Esophagus mucosa (tissue), 1 donor: ENCODE measurements at places on chromosomes 1 and 21. TPM values are rescaled to one million over a fixed set of nuclear protein-coding genes. Genes with fewer than 3 reads are reported as not detected.

Gene ETV3L
- not detected for total RNA-seq

- no peak for ATAC-seq
Observed at GRCh38 chr1:230823426-230823825, 44.9 kb downstream of the C1orf198 start.

- ATAC-seq = no peak
Observed at GRCh38 chr21:45260191-45260825, 27.4 kb downstream of the POFUT2 start.

Gene CDK18
- 3.5 TPM for total RNA-seq

- no peak for ATAC-seq
Observed at GRCh38 chr1:64549464-64550239, 79.7 kb downstream of the CACHD1 start.

DNA sequence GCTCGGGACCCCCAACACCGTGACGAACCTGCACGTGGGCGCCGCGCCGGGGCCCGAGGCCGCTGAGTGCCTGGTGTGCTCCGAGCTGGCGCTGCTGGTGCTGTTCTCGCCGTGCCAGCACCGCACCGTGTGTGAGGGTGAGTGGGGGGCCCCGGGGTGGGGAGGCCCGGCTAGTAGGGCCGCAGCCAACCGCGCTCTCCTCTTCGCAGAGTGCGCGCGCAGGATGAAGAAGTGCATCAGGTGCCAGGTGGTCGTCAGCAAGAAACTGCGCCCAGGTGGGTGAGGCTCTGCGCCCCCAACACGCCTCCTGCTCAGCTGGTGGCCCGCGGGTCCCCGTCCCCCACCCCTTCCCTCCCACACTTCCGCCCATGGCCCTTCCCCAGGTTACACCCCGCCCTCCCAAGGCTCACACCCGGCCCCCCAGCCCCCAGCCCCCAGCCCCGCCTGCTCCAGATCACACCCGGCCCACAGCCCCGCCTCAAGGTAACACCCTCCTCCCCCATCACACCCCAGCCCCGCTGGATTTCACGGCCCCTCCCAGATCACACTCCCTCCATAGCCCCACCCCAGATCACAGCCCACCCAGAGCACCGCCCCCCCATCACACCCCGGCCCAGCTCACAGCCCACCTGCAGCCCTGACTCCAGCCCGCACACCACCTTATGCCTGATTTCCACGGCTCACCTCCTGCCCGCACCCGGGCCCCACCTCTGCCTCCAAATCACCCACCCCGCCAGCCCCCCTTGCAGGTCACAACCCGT lies 2.4 kb upstream of the MMP23B start:
- no peak for ATAC-seq

- ATAC-seq = no peak
Observed at GRCh38 chr1:167022384-167022783, 33.3 kb downstream of the MAEL start.

GRCh38 chr1:42891465-42892138 lies 45.2 kb downstream of the ZNF691 start:
- ATAC-seq = no peak

GRCh38 chr1:27366113-27366410 lies 699 bp downstream of the MAP3K6 start:
- ATAC-seq = peak; percentile 59

DNA sequence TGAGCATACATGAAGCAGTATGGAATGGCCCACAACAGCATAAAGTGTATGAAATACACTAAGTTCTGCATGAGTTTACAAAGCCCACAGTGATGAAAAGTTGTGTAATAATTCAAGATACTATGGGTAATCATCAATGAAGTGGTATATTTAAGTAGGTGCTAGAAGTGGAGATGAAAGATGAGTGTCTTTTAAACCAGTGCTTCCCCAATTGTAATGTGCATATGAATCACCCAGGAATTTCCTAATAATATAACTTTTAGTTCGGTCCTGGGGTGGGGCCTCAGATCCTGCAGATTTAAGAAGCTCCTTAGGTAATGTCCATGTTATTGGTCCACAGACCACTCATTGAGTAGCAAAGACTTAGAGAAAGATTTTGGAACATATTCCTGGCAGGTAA lies 184.9 kb downstream of the DUSP10 start:
- ATAC-seq = no peak

DNA sequence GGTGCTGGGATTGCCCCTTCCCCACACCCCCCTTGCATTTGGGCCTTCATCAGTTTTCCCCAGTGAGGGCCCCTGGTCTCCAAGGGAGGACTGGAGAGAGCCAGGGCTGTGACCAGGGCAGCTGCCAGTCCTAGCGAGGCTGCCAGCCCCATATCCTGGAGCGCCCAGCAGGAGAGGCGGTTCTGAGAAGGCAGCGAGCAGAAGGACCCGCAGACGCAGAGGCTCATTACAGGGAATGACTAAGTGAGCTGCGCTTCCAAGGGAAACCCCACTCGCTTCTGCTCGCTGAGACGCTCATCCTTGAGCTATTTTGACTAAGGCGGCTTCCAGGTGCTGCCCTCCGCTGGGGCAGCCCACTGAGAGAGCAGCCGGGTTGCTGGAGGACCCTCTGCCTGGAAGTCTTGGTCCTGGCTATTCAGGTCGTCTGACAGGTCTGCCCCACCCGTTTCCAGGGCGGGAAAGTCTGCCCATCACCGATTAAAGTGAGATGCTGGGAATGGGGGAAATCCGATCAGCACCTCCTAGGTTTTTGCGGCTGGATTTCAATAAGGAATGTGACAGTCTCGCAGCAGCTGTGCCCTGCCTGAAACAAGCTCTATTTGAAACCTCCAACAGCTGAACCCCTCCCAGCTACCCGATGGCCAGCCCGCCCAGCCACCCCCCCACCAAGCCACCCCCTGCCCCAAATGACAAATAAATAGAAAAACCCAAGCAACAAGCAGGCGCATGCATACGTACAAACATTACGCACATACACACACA lies 2.8 kb downstream of the KCNN3 start:
- ATAC-seq = peak; percentile 36

Gene SPATA45
- not detected for total RNA-seq

Gene ASCL5
- total RNA-seq = not detected

Gene COL8A2
- 2.7 TPM for total RNA-seq

DNA sequence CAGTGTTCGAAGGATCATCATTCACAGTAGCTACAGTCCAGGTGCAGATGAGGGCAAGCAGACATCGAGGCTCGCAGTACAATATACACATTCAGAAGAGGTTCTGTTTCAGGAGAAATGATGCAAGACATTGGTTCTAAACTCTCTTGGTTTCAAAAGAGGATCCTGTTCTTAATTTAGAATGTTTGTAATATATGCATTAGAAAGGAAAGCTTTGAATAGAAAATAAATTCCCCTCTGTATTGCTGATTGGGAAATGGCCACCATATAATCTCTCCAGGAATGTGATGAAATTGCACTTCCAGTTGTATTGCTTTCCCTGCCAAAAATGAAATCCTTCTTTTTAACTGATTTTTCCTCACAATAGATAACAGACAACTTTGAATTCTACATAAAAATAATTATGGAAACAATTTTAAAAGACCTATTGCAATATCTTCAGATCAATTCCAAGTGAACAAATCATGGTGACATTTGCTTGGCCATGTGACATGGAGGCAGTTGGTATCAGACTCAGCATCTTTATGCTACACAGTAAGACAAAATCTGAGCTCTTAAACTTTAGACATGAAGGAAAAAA lies 27.6 kb upstream of the SIPA1L2 start:
- ATAC-seq = peak; percentile 48

Gene RAB25
- 420 TPM for total RNA-seq

Gene RGS18
- 0.52 TPM for total RNA-seq

DNA sequence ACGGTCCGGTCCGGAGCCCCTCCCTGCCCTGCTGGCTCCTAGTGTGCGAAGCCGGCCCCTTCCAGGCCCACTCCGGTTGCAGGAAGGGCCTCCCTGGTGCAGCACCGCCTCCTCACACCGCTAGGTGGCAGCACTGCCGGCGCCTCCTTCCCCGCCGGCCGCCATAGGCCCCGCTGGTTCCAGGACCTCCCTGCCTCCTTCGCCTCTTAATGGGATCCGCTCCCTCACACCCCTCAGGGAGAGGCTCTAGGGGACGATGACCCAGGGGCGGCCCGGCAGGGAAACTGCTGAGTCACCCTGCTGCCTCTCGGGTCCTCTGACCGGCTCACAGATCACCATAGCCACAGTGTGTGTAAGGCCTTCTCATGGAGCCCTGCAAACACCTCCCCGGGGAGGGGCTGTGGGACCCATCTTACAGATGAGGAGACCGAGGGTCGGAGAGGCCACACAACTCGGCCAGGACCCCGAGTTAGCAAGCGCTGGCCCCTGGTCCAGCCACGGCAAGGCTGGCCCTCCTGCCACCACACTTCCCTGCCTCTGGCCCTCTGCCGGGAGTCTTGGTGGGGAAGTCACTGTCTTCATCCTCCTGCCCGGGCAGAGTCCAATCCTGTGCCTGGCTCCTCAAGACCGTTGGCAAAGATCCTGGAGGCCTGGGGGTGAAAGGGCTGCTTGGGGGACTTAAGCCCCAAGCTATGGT lies 1.6 kb upstream of the AJAP1 start:
- ATAC-seq = peak; percentile 70

- ATAC-seq = no peak
Observed at GRCh38 chr1:197126691-197127090, 19.8 kb downstream of the ASPM start.

DNA sequence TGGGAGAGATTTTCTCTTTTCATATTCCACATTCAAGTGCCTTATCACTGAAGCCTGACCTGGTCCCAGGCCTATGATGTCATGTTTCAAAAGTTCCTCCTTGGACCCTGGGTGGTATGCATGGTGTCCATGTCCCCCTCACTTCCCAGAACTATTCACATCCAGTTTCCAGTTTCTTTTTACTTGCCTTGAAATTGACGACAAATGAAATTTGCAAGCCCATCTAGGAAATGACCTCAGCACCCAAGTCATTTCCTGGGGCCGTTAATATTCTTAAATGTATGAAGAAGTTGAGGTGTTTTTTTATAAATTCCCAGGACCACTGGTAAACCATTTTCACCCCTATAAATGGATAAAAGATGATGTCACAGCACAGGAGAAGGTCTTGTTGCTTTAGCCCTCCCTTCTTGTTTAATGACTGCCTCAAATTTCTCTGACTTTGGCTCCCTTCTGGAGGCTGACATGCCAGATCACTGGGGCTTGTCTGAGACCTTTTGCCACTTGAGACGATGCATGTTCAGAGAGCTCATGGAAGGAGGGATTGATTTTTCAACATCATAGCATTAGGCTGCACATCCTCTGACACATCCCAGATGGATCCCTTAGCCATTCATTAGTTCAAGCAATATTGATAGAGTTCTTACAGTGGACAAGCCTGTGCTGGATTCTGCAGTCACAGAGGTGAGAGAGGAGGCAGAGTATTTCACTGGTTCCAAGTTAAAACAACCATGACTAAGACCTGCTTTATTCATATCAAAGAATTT lies 221.3 kb downstream of the PLPP3 start:
- ATAC-seq = no peak

- peak; percentile 59 for ATAC-seq
Observed at GRCh38 chr1:234862944-234863515, 253.1 kb upstream of the IRF2BP2 start.

- no peak for ATAC-seq
Observed at GRCh38 chr1:58434181-58434580, 112.3 kb downstream of the OMA1 start.

DNA sequence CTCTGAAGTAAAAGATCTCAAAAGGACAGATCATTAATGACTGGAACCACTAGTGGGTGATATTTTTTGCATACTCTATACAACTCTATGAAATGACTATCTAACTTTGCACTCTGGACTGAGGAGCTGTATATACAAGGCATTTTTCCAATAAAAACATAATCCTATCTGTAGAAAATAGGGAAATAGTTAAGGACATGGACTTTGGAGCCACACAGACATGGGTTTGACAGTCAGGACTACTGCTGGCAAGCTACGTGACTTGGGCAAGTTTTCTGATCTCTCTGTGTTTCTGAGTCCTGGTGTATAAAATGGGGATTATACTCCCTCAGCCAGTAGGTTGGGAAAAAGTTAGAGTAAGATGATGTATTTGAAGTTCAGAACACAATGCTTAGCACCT lies 20.9 kb upstream of the HSD3B2 start:
- no peak for ATAC-seq

Gene DISP1
- 1.4 TPM for total RNA-seq

- no peak for ATAC-seq
Observed at GRCh38 chr1:197422993-197423392, 154.9 kb downstream of the CRB1 start.

- ATAC-seq = peak; percentile 68
Observed at GRCh38 chr1:182173808-182174512, 112.4 kb upstream of the ZNF648 start.

DNA sequence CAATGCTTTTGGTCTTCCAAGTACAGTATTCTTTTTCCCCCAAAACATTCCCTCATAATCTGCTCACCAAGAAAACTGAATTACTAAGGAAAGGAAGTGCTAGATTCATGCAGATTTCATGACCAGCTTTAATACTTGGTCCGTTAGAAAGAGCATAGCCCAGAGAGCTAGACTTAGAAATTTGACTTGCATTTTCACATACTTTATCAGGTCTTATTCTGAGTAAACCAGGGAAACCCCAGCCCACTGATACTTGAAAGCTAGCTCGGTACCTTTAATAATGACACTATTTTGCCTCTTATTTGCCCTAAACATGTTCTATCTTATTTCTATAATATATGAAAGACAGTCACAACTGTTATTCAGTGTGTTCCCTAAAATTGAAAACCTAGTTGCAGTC lies 204.5 kb downstream of the TTLL7 start:
- ATAC-seq = no peak

Gene SYCP1
- total RNA-seq = not detected

DNA sequence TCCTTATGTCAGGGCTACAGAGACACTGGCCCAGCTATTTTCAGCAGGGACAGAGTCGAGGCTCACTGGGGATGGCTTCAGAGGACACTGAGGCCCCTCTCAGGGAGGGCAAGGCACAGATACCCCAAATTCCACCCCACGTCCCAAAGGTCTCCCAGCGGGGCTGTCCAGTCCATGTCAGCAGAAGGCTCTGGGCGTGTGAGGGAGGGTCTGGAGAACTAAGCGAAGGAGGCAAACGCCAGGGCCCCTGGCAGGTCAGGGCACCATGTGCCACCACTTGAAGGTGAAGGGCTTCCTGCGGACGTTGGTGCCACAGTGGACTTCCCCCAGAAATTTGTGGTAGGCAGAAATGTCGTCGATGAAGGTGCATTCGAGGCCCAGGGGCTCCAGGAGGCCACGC lies 15.0 kb upstream of the SDHB start:
- ATAC-seq = no peak

DNA sequence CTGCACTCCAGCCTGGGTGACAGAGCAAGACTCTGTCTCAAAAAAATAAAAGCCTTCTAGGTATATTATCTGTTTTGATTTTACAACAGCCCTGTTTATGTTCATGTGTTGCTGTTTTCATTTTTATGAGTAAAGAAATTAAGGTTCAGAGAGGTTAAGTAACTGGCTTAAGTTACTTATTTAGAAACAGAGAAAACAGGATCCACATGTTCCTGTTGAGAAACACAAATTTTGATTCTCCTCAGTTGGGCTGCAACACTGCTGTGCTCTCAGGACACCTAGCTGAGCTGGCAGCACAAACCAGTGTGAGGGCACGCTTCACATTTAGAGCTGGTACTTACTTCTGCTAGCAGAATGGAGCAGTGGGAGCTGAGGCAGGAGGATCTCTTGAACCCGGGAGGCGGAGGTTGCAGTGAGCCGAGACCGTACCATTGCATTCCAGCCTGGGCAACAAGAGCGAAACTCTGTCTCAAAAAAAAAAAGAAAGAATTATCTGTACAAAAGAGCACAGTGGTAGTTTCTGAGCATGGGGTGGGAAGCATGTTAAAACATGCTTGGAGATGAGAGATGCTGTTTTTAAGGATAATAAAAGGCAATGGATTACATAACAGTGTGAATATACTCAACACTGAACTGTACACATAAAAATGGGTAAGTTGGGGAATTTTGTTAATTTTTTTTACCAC lies 2.4 kb downstream of the SPRTN start:
- ATAC-seq = no peak
